ENCODE measurements at places on chromosomes 11 and 22. TPM values are rescaled to one million over a fixed set of nuclear protein-coding genes. Genes with fewer than 3 reads are reported as not detected.

The DKK3 gene
- 57.3 TPM for polyA plus RNA-seq

The USP2 gene
- polyA plus RNA-seq, result 62.9 TPM

The PRRG4 gene
- polyA plus RNA-seq, result 0.11 TPM

The MRPL16 gene
- polyA plus RNA-seq, result 31.6 TPM

GRCh38 chr11:20064961-20065405 lies 95.3 kb downstream of the DBX1 start:
- no peak for DNase-seq

DNA sequence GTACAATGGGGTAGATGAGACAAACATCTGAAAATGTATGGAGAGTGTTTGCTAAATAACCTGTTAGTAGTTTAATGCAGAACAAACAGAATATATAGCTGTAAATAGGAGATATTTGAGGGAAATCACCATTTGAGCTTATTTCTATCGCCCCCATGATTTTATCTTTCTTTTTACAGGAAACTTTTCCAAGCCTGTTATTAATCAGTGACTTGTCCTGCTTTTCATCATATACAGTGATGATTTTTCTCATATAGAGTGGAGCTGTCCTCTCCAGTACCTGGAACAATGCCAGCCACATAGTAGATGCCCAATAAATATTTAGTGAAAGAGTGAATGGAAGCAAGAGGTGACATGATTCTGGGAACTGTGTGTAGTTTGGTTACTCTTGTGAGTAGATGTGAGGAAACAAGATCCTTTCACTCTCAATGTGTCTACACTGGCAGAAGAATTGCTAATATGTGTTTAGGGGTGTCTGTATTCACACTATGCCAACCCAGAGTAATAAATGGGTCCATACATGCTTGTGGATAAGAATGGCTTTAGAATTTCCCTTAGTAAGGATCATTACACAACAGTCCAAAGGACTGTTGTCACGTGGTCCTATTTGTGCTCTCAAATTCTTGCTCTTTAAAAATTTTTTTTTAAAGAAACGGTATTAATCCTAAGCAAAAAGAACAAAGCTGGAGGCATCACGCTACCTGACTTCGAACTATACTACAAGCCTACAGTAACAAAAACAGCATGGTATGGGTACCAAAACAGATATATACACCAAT lies 2.3 kb upstream of the PTS start:
- no peak for DNase-seq

DNA sequence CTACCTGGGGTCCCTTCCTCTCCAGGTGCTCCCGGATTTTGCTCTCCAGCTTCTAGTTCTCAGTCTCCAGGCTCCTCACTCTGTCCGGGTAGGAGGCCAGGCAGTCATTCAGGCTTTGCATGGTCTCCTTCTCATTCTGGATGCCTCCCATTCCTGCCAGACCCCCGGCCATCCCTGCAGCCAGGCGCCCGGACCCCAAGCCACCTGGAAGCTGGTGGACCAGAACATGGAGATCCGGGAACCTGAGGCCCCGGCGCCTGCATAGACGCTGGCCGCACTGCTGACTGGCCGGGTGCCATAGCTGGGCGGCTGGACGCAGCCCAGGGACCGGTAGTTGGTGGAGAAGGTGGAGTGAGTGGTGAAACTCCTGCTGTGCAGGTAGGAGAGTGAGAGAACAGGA lies 8.0 kb upstream of the OR52L1 start:
- DNase-seq, result no peak

GRCh38 chr22:25083807-25084200 lies 115.9 kb upstream of the CRYBB3 start:
- no peak for DNase-seq

DNA sequence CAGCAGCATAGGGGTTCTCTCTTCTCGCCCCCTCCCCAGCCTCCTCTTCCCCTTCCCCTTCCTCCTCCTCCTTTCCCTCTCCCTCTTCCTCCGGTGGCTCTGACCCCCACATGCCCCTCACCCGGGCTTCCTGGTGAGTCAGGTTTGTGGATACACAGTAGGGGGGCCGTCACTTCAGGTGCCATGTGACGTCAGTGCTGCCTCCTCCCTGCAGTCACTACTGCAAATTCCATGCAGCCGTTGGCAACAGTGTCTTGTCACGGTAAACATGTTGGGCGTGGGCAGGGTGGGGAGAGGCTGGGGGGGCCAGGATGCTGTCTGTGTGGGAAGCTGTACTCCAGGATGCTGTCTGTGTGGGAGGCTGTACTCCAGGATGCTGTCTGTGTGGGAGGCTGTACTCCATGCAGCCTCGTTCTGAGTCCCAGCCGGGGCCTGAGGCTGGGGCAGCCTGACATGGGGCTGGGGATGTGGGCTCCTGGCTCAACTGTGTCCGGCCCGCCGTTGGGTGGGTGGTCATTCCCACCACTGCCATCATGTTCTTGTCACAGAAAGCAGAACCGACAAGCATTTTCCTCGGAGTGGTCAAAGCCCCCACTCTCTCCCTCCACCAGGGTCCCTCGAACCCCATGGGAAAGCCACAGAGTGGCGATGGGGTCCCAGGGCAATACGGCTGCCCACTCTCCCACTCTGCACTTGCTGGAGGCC lies 2.4 kb upstream of the MUC2 start:
- DNase-seq, result no peak

Measured in forelimb muscle (tissue), 1 donor.